AG04450 (cell line): ENCODE measurements at places on chromosomes 12 and 14.

DNA sequence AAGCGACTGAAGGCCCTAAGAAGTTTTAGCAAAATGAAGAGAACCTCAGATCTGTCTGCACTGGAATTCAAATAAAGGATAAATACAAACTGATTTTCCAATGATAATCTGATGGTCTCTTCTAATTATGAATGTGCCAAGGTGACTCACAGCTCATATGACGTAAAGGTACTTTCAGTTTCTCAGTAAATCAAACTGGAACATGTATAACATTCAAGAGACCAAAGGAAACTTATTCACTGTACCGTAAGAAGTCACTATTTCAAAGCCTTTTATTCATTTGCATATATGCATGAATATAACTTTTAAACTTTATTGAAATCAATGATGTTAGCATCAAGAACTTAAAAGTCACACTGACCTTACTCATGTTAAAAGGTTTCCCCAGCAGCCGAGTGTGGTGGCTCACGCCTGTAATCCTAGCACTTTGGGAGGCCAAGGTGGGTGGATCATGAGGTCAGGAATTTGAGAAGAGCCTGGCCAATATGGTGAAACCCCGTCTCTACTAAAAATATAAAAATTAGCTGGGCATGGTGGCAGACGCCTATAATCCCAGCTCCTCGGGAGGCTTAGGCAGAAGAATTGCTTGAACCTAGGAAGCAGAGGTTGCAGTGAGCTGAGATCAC, 52.2 kb downstream of the ATXN2 start:
- DNase-seq, result no peak

DNA sequence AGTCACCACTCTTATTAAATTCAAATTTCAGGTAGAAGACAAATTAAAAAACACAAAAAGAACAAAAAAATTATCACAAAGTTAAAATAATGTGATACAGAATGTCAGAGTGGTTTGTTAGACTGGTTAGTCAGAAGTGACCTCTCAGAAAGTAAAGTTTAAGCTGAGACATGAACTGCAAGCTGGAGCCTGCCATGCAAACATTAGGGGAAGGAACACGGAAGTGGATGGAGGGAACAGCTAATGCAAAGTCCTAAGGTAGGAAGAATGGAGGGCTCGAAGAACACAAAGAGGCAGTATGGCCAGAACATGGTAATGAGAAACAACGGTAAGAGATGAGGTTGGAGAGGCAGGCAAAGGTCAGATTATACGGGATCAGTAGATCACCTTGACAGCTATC, 41.7 kb downstream of the WDHD1 start:
- DNase-seq, result no peak

GRCh38 chr14:39430762-39431415, 1.3 kb downstream of the FBXO33 start:
- DNase-seq, result no peak

- peak; percentile 65 for DNase-seq
These were observed 25.8 kb downstream of the DACT1 start for GRCh38 chr14:58663494-58664111.

- no peak for DNase-seq
These were observed 1.6 kb upstream of the HOXC12 start for GRCh38 chr12:53952871-53953734.

DNA sequence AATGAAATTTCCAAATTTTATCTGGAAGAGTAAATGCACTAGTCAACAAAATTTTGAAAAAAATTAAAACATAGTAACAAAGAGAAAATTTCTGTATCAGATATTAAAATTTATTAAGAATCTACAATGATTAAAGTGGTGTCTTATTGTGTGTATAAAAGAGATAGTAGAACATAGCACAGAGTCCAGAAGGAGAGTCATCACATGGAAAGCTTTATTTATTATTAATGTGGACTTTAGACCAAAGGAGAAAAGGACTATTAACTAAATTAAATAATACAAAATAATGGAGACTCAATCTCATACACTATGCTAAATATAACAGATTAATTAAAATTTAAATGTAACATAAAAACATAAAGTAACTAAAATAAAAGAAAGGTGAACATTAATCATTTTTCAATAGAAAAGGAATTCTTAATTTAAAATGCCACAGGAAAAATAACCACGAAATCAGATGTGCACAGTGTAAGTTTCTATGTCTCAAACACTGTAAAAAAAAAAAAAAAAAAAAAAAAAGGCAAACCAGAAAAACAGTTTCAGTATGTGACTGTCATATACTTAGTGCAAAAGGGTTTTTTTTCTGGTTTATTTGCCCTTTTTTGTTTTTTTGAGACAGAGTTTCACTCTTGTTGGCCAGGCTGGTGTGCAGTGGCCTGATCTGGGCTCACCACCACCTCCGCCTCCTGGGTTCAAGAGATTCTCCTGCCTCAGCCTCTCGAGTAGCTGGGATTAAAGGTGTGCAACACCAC, 95.4 kb downstream of the MYF5 start:
- DNase-seq, result no peak

DNA sequence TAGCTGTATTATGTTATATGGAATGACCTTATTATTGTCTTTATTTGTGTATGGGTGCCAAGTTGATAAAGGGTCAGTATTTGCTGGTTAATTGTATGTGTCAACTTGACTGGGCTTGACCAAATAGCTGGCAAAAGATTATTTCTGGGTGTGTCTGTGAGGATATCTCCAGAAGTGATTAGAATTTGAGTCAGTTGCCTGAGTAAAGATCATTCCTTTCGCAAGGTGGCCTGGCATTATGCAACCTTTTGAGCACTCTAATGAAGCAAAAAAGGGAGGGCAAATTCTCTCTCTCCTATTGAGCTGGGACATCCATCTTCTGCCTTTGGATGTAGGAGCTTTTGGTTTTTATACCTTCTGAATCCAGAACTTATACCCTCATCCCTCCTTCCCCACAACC, 82.2 kb downstream of the ATXN7L3B start:
- no peak for DNase-seq

DNA sequence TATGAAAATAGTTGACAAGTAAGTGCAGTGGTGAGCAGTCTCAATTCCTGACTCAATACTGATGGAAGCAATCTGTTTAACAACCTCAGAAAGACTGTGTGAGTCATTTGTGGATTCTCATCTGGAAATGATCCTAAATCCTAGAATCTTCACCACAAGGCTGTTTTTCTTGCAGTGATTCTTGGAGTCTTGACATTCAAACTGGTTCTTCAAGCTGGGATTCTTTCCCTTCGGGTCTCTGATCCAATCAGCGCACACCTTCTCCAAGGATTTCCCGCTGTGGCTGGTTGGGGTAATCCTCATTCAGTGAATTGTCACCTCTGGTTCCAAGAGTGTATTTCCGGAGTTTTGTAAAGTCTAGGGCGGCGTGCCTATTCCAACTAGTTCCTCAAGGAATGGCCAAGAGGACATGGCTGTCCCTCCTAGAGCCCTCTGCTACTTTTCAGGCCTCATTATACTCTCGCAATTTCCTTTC, 37.7 kb upstream of the FOXJ2 start:
- DNase-seq, result peak; percentile 87

GRCh38 chr14:93954900-93955849, 21.2 kb downstream of the ASB2 start:
- no peak for DNase-seq

- no peak for DNase-seq
These were observed at the start of gene PMEL for GRCh38 chr12:55965941-55966407. Gene PMEL (minus strand): TSS chr12:55966042. CDS start chr12:55966011, 31 bp downstream.

GRCh38 chr12:58095002-58095401, 153.6 kb downstream of the ATP23 start:
- no peak for DNase-seq

- DNase-seq, result no peak
These were observed 133.5 kb downstream of the CPNE8 start for GRCh38 chr12:38771871-38772270.

DNA sequence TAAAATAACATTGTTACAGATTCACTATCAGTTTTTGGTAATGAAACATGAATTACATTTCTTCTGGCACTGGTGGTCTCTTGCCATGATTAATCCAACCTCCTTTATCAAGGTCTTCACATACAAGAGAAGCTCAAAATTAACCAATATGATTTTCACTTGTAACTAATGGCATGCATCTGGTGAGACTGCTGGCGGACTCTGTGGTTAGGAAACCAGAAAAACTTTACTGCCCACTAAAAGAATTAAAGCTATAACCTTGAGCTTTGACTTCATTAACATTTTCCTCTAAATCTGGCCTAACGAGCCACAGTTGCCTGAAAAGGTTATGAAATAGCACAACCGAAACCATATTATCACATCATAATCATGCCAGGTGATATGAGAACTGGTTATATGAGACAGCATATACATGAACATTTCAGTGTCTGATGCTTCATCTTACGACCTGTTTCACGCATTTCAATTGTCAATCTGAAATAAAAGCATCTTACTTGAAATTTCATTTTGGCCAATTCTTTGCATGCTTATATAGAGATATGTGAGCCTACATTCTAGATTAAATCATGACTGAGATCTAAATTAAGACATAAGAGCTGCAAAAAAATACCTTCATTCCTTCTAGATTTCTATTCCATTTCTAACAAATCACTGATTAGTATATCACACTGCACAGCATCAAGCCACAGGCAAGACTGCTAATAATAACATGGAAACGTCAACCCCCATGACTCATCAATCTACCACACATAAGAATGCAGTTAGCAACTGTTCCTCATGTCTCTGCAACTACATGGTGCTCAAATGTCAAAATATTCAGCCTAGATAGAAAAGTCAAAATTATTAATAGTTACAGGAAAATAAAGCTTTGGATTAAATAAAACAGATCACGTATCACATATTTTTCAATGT, 89.3 kb downstream of the OSBPL8 start:
- DNase-seq, result peak; percentile 51

- DNase-seq, result no peak
These were observed 5.1 kb upstream of the SPATA7 start for GRCh38 chr14:88380405-88380804.

GRCh38 chr12:52041695-52042123, 9.5 kb upstream of the NR4A1 start:
- no peak for DNase-seq

DNA sequence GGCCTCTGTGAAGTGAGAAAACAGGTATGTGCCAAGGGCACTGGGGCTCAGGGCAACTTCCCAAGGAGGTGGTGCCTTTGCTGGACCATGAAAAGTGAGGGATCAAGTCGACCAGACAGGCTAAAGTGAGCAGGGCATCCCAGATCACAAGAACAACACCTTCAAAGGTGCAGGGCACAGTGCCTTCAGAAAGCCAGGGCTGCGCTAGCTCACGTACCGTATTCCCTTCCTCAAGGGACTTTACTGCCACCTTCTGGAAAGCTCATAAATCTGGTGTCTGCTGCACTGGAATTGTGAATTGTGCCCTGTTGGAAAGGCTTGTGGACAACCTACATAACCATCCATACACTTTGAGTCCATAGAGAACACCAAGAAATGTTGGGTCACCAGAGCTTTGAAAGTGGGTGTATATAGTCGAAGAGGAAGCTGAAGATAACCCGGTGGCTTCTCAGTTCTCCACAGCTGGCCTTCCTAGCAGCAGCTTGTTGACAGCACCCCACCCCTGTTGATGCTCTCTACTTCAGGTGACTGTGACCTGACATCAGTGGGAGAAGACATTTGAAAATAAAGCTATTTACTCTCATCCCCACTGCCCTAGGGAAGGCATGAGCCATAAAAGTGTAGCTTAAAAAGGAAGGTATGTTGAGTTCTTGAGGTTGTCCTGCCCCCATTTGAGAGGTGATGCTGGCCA, 24.5 kb downstream of the FIGNL2 start:
- peak; percentile 24 for DNase-seq

GRCh38 chr12:103548622-103549601, 38.2 kb upstream of the STAB2 start:
- peak; percentile 36 for DNase-seq

DNA sequence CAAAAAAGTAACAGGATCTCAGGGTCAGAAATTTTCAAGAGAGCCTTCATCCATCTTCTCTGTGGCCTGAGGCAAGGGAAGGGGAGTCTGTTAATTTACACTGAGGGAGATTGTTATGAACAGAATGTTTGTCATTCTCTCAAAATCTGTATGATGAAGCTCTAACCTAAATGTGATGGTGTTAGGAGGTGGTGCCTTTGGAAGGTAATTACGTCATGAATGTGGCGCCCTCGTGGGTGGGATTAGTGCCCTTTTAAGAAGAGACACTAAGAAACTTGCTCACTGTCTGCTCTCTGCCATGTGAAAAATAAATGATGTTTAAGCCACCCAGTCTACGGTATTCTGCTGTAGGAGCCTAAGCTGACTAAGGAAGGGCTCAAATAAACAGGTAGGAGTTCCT, 521.6 kb downstream of the SNAPC1 start:
- DNase-seq, result no peak

GRCh38 chr12:109020796-109021380, at the start of gene SVOP:
Gene SVOP (minus strand): TSS chr12:109021068. CDS start chr12:109020868, 200 bp downstream.
- DNase-seq, result peak; percentile 47

- DNase-seq, result peak; percentile 51
These were observed 77.9 kb upstream of the PWP1 start for GRCh38 chr12:107607464-107608392.

DNA sequence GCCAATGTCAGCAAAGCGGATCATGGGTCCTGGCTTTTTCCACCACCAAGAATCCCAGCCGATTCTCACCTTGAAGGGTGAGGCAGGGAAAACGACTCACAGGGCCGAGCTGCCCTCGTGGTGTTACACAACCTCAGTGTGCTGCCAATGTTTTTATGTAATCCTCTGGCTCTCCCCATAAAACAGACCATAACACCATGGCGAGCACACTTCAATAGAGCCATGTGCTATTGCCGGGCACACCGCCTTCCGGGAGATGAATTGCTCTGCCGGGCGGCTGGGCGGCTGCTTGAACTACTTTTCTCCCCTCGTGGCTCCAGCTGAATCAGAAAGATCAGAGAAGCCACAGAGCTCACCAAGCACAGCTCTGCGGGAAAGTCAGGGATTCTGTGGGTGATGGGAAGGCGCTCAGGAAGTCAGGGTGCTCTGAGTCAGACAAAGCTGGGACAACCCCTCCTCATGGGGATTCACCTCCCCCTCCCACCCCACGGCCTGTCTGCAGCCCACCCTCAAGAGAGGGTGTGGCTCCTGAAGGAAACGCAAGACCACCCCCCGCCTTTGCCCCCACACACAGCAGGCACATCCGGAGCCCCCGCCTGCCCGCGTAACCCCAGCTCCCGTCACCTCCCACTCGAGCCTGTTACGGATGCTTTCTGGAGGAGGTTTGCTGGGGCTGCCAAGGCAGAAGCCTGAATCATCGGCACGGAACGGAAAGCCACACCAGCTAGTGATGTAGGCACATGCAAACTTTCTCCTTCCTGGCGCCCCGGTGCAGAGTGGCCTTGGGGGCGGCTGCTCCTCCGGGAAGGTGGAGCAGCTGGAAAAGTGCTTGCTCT, 1.8 kb downstream of the GALNT9 start:
- peak; percentile 37 for DNase-seq

DNA sequence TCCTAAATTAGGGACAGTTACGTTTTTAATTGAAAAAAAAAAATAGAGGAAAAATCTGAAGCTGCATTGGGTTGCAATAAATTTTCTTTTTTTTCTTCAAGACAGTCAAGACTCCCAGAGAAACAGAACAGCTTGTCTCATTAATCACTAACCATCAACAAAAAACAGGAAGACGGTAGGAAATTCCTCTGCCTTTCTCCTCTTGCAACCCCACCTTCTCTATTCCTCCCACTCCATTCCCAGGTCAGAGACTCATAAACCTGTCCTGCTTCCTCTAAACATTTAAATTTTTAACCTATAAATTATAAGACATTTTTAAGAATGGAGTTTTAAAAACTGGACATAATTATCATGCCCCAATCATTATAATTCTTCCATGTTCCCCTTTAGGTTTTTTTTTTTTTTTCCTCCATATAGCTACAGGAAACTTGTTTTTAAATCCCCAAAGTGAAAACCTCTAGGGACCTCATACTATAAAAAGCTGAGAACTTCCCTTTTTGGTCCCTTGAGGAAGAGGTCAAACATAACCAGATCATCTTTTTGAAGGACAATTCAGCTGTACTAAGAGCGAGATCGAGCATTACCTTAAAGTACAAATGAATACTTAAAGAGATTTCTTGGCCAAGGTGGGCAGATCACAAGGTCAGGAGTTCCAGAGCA, 36.0 kb downstream of the CPM start:
- no peak for DNase-seq
